ENCODE measurements at places on chromosomes 4 and X. TPM values are rescaled to one million over a fixed set of nuclear protein-coding genes. Genes with fewer than 3 reads are reported as not detected.
A peak's percentile ranks its signal among the peaks of the same experiment; 100 is the strongest.

GRCh38 chr4:126012691-126013290, 698.0 kb downstream of the FAT4 start:
- no peak overlapping the region for H3K4me3 ChIP-seq
- no peak for DNase-seq
- H3K36me3 ChIP-seq, result no peaks in the 10 kb centered on the region
- no peak overlapping the region for H3K27ac ChIP-seq

DNA sequence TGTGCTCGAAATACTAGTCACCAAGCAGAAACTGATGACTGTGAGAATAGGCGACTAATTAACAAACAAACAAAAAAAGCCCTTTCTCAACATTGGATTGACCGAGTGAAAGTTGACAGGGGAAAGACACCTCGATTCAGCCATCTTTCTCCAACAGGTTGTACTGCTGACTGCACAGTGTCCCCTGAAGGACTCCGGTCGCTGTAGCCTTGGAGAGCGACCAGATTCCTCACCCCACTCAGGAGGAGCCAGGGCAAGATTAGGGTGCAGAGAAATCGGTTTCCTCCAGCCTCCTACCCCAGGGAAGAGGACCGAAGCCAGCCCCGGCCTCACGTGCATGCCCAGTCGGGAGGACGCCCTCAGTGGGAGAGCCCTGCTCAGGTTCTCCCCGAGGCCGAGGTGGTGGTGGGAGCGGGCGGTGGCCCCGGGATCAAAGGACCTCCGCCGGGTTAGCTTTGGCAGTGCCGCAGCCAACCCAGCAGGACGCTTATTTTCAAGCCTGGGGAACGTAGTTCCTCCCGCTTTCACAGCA, 1.1 kb upstream of the RAP1GDS1 start:
- peaks cover 44% of the 10 kb centered on the region for H3K4me1 ChIP-seq
- DNase-seq, result peak; percentile 40
- peak overlapping the region; percentile 94 for H3K4me3 ChIP-seq
- peak overlapping the region; percentile 97 for H3K27ac ChIP-seq
- peaks cover 11% of the 10 kb centered on the region for H3K36me3 ChIP-seq

DNA sequence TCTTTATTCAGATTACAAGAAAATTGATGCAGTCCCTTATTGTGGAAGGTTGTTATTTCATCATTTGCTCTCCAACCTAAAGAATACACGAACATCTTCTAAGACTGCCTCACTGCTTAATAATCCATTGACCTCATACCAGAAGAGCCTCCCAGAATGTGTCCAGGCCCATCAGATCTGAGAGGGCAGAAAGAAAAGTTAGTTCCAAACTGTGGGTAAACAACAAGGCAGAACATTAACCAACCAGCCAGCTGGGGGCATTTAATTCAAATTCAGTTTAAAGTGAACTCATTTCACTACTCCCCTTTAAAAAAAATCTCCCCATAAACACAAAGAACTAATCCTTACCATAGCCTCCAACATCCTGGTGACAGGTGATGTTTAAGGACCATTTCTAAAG, 13.8 kb downstream of the GPC4 start:
- H3K36me3 ChIP-seq, result no peaks in the 10 kb centered on the region
- no peaks in the 10 kb centered on the region for H3K27me3 ChIP-seq
- no peak overlapping the region for H3K4me3 ChIP-seq
- peaks cover 10% of the 10 kb centered on the region for H3K4me1 ChIP-seq
- H3K27ac ChIP-seq, result no peak overlapping the region

DNA sequence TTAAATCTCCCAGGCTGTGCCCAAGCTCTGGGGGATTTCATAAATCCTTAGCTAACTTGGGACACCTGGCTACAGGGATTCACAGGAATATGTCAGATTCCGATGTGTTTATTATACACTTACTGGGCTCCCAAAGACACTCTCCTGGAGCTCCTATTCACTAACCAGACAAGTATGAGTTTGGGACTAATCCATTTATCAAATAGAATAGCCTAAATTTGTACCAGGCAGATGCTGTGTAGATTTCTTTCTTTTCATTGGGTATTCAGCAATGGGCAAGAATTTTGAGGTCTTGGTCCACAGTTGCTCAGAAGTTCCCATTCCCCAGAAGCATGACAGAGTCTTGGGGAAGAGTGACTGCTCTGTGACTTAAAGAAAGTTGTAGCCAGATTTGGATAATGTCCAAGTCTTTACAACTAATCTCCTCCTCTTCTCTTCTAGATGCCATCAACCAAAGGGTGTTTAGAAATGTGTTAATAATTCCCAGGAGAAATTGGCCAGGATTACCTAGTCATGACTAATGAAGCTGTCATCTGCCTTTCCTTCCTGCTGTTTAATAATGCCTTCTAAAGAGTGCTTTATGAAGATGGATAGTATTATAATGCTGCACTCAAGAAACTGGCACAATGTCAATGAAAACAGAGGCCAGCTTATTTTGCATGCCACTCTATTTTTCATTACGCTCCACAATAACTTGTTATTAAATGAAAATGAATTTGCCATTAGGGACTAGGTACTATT, 120.9 kb downstream of the CHIC2 start:
- peaks cover 2% of the 10 kb centered on the region for H3K36me3 ChIP-seq
- no peak for DNase-seq
- H3K4me1 ChIP-seq, result no peaks in the 10 kb centered on the region
- no peak overlapping the region for H3K4me3 ChIP-seq

DNA sequence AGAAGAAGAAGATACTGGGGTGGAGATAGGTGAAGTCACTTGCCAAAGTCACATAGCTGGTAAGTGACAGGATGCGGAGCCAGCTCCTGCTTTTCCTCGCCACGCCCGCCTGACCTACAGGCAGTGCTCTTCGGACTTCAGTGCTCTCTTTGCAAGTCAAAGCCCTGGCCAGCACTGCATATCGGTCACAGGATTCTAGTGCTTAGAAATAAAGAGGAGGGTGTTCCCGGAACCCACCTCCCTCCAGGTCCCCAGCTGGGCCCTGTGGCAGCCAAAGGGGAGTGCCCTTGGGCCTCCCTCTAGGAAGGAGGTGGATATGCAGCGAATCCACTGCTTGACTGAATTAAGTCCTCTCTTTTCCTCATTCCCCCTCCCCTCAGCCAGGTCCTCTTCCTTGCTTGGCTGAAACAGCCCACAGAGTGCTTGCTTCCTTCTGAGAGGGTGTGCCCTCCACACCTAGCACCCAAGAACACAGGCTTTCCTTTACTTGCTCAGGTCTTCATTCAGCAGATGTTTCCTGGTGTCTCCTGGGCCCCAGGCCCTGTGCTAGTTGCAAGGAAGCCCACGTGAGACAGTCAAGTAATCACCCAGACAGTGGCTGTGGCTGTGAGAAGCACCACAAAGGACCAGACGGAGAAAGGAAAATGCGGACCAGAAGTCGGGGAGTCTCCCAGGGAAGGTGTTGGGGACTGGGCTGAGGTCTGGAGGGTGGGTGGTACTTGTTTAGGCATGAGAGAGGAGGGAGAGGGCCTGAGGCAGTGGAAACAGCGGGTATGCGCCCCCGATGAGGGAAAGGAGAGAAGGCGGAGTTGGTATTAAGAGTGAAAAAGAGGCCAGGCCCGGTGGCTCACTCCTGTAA, 14.0 kb upstream of the HMGB3 start:
- H3K27ac ChIP-seq, result no peak overlapping the region
- no peaks in the 10 kb centered on the region for H3K36me3 ChIP-seq
- no peaks in the 10 kb centered on the region for H3K4me1 ChIP-seq
- no peak overlapping the region for H3K4me3 ChIP-seq

- H3K27ac ChIP-seq, result no peak overlapping the region
- no peaks in the 10 kb centered on the region for H3K4me1 ChIP-seq
- H3K4me3 ChIP-seq, result no peak overlapping the region
- H3K27me3 ChIP-seq, result no peaks in the 10 kb centered on the region
- no peak for DNase-seq
Observed at GRCh38 chr4:150250293-150250997, 172.2 kb downstream of the DCLK2 start.

- DNase-seq, result no peak
- no peak overlapping the region for H3K4me3 ChIP-seq
- no peaks in the 10 kb centered on the region for H3K27me3 ChIP-seq
- H3K27ac ChIP-seq, result no peak overlapping the region
Observed at GRCh38 chr4:3257556-3258482, 8.9 kb downstream of the MSANTD1 start.

GRCh38 chrX:107731831-107732502, 43.6 kb downstream of the TSC22D3 start:
- H3K36me3 ChIP-seq, result no peaks in the 10 kb centered on the region
- H3K27me3 ChIP-seq, result no peaks in the 10 kb centered on the region
- no peak for DNase-seq
- no peak overlapping the region for H3K4me3 ChIP-seq
- H3K27ac ChIP-seq, result no peak overlapping the region

GRCh38 chr4:12562021-12562420, 922.1 kb downstream of the RAB28 start:
- no peak for DNase-seq
- no peaks in the 10 kb centered on the region for H3K27me3 ChIP-seq
- no peak overlapping the region for H3K4me3 ChIP-seq
- H3K36me3 ChIP-seq, result no peaks in the 10 kb centered on the region
- H3K27ac ChIP-seq, result no peak overlapping the region

- H3K27me3 ChIP-seq, result no peaks in the 10 kb centered on the region
- no peak overlapping the region for H3K27ac ChIP-seq
- H3K4me1 ChIP-seq, result no peaks in the 10 kb centered on the region
- no peak overlapping the region for H3K4me3 ChIP-seq
Observed at GRCh38 chr4:132328761-132329160, 820.3 kb upstream of the PCDH10 start.

DNA sequence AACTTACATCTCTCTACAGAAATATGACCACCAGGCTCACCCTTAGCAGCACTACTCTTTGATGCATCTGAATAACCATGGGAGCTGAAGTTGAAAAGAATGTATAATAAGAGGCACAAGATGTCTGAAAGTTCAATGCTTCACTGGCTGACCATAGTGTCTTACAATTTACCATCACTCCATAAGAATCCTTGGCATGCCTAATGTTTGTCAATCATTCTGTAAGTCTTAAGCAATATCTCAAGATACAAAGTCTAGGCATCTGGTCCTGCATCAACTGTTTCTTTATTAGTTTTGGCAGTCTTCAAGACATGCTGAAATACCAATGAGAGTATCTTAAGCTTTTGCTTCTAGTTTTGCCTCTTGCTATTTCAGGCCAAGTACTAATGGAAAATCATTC, 755.5 kb downstream of the STIM2 start:
- no peak for DNase-seq
- no peaks in the 10 kb centered on the region for H3K4me1 ChIP-seq
- H3K27me3 ChIP-seq, result no peaks in the 10 kb centered on the region
- no peak overlapping the region for H3K27ac ChIP-seq
- no peak overlapping the region for H3K4me3 ChIP-seq

DNA sequence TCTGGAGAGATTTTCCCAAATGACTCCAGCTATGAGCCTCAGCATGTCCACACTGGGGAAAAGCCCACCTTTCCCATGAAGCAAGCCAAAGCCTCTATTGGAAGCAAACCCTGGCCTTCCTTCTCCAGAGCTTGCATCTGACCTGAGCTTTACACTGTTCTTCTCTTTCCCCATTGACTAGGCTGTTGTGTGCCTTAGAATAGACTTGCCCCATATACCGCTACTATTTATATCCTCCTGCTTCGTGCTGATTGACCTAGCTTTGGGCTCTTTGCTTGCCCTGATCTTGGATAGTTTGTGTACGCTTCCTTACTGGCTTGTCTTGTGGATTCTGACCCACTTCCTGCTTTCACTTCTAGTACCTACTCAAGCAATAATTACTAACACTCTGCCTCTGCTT, 30.9 kb downstream of the FAM9B start:
- H3K4me3 ChIP-seq, result no peak overlapping the region
- H3K36me3 ChIP-seq, result no peaks in the 10 kb centered on the region
- DNase-seq, result no peak
- H3K27me3 ChIP-seq, result peaks cover under 1% of the 10 kb centered on the region

DNA sequence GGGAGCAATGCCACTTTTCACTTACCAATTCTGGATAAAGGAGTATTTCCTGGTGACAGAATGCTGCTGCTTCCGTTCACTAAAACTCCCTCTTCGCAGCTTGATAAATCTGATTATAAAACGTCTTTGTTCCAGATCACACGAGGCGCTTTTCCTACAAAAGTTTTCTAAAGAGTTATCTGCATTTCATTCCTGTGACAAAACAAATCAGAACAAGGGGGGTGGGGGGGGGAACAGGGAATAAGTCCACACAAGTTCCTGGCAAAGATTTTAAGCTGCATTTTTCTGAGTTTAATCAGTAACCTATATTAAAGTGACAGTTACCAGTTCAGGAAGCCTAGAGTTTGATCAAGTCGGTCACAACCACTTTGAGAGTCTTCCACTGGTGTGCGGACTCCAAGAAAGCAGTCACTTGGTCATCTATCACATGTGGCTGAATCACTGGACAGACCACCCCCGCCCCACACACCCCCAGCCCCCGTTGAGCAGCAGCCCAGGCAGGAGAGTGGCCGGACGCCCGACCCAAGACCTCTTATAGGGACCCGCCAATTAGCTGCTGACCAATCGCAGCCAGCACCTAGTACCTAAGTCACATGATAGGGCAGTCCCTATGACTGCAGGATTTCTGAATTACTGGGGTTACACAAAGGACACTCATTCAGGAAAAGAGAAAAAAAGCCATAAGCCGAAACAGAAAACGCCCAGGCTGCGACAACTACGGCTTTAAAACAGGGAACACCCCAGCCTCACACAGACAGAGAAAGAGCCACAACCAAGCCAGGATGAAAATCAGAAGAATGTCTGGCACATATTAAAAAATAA, 569.3 kb upstream of the DIPK2B start:
- peaks cover 70% of the 10 kb centered on the region for H3K4me1 ChIP-seq
- DNase-seq, result peak; percentile 32
- peak overlapping the region; percentile 88 for H3K4me3 ChIP-seq
- H3K27ac ChIP-seq, result peak overlapping the region; percentile 95
- H3K36me3 ChIP-seq, result peaks cover 20% of the 10 kb centered on the region
- H3K27me3 ChIP-seq, result no peaks in the 10 kb centered on the region

GRCh38 chr4:9704551-9705332, 76.7 kb upstream of the DRD5 start:
- H3K36me3 ChIP-seq, result no peaks in the 10 kb centered on the region
- H3K27ac ChIP-seq, result no peak overlapping the region
- no peak overlapping the region for H3K4me3 ChIP-seq
- H3K4me1 ChIP-seq, result peaks cover 29% of the 10 kb centered on the region

DNA sequence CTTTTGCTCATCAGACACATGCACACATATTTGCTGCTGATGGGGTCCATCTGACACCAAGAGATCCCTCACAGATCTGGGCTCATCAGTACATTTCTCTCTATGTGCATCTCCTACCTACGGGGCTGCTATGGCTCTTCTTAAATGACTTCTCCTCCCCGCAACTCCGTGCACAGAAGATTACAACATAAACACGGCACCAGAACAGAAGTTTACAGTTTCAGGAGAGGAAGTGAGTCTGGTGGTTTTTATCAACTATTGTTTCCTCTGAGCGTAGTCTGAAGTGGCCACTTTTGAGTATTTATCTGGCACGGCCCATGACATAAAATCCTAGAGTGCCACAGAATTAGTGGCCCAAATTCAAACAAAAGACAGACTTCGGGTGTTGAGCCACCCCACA, 263.8 kb downstream of the PRDM5 start:
- no peak overlapping the region for H3K27ac ChIP-seq
- H3K4me1 ChIP-seq, result peaks cover 2% of the 10 kb centered on the region
- H3K36me3 ChIP-seq, result no peaks in the 10 kb centered on the region
- H3K4me3 ChIP-seq, result no peak overlapping the region
- no peaks in the 10 kb centered on the region for H3K27me3 ChIP-seq
- DNase-seq, result no peak

TMEM271 gene
- not detected for total RNA-seq

PABPC1L2B gene
- not detected for total RNA-seq

TBC1D8B gene
- 0.35 TPM for total RNA-seq

ERAS gene
- total RNA-seq, result not detected

ADGRL3 gene
- total RNA-seq, result not detected

MAGEB10 gene
- not detected for total RNA-seq

CFAP47 gene
- not detected for total RNA-seq

TET2 gene
- total RNA-seq, result 25.3 TPM

SYP gene
- total RNA-seq, result 2.7 TPM

KLHL8 gene
- 9.1 TPM for total RNA-seq
